PC-9 (cell line): ENCODE measurements at places on chromosomes 11 and 22. TPM values are rescaled to one million over a fixed set of nuclear protein-coding genes. Genes with fewer than 3 reads are reported as not detected.

Gene TMPRSS5
- 0.33 and 0.83 TPM in 2 replicates for total RNA-seq

Gene TTC36
- 0.41 and 1.4 TPM in 2 replicates for total RNA-seq

Gene C11orf91
- 0.90 TPM in 1 of 2 replicates, not detected in the other for total RNA-seq

Gene CD3E
- total RNA-seq, result not detected in 2 replicates
